ENCODE measurements at places on chromosomes 7 and 10.
A peak's percentile ranks its signal among the peaks of the same experiment; 100 is the strongest.

DNA sequence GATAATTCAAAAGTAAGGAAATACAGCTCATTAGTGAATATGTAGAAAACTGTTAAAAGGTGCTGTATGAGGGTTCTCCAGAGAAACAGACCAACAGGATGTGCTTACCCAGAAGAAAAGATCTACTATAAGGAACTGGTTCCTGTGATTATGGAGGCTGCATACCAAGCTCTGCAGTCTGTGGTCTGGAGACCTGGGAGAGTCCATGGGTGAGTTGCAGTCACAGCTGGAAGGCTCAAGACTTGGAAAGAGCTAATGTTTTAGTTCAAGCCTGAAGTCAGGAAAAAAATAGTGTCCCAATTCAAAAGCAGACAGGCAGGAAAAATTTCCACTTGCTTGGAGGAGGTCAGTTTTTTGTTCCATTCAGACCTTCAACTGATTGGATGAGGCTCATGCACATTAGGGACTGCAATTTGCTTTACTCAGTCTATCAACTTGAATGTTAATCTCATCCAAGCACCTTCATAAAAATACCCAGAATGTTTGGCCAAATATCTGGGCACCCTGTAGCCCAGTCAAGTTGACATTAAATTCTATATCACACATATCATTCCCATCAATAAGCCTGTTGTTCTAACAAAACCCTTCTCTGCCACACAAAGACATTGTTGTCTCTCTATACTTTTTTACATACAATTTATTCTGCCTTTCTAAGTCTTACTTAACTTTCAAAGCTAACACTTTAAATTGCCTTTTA is 197.9 kb upstream of the KLF6 start:
- DNase-seq, result no peak

GRCh38 chr7:81075150-81075549 is 156.3 kb upstream of the SEMA3C start:
- DNase-seq, result no peak

GRCh38 chr10:76581506-76582256 is 1055.9 kb downstream of the KCNMA1 start:
- DNase-seq, result no peak

GRCh38 chr10:72792288-72792687 is 100.3 kb downstream of the MCU start:
- no peak for DNase-seq

GRCh38 chr10:128526791-128527375 is 400.7 kb upstream of the MKI67 start:
- DNase-seq, result no peak

DNA sequence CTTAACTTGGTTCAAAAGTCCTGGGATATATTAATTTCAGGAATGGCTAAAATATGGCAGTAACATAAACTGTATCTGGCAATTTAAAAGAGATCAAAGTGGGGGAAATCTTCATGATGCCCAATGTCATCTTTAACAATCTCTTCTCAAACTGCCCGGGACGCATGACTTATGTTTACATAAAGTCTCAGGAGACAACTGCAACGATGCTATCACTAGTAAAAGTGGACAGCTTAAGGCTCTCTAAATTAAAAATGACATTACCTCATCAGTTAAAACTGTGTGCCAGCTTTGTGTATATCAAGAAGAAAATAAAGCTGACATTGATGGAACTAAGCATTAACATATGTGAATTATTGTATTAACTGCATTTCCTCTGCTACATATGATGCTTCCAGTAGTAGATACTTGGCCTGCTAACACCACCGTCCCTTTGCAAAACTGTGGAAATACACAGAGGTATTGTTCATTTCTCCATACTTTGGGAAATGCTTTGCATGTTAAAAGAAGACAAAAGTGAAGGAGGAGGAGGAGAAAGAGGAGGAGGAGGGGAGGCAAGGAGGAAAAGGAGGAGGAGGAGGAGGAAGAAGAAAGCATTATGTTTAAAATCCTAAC is 62.4 kb downstream of the NRP1 start:
- DNase-seq, result no peak

GRCh38 chr7:116802746-116803152 is 59.6 kb upstream of the CAPZA2 start:
- DNase-seq, result no peak

DNA sequence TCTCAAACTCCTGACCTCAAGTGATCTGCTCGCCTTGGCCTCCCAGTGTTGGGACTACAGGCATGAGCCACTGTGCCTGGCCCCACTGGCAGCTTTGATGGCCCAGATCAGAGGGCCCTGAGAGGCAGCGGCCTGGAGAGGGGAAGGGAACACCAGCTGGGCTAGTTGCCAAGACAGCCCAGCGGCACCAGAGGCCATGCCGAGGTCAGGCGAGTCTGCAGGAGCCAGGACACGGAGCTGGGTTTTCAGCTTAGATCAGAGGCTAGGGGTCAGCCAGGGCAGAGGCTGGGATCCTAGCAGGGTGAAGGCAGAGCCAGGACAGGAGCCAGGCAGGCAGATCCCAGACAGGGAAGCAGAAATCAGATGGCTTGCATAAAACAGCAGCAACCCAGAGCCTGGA is 92.9 kb downstream of the MYL10 start:
- DNase-seq, result no peak

DNA sequence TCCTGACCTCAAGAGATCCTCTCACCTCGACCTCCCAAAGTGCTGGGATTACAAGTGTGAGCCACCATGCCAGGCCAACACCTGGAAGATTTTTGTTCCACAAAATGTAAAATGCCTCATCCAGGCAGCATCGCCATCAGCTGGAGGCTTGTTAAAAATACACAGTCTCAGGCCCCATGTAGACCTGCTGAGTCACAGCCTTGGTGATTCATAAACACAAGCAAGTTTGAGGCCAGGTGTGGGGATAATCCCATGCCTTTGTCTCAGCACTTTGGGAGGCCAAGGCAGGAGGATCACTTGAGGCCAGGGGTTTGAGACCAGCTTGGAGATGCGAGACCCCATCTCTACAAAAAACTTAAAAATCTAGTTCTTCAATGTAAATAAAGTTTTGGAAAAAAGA is 49.1 kb upstream of the FOXK1 start:
- no peak for DNase-seq

DNA sequence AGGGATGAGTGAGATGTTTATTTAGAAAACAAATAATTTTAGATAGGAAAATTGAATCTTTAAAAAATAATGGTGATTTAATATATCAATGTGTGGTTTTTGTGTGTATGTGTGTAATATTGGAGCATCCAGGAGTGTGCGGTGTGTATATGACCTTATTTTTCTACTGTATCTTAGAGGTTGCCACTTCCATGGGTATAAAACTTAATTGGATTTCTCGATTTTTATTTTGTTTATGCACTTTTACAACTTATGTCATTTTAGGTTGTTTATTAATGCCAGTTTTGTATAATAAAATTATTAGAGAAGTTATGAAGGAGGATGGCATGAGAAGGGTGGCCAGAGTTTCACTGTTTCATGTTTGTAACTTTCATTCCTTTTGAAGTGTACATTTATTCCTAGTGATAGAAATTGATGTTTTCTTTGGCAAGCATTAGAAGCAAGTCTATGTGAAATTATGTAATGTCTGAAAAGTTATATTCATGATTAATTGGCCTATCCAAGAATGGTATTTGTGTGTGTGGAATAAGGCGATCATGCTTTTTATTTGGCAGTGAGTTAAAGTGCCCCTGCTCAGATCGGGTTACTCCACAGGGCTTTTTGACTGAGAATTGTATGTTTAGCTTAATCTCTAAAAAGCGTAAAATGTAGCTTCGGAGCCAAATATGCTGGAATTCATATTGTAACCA is 110.3 kb downstream of the KAT6B start:
- peak; percentile 49 for DNase-seq

- DNase-seq, result no peak
Observed at GRCh38 chr7:8260871-8261694, 884 bp downstream of the ICA1 start.

GRCh38 chr10:34760606-34761005 is 54.5 kb downstream of the PARD3 start:
- DNase-seq, result no peak

DNA sequence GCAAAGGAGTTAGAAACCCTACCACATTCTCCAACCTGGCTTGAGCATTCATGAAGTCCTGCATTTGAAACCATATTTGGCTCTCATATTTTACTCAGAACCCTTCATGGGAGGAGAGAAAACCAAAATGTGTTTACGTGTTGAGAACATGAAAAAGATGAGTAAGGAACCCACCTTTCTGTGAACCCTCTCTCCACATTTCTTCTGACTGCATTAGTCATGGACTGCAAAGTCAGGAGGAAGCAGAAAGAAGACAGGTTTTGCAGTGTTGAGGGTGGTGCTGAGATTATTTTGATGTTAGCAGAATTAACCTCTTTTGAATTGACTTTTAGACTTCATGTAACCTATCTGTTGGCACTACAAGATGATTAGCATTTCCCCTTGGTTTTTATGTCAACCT is 4.9 kb downstream of the IFIT1B start:
- no peak for DNase-seq

- no peak for DNase-seq
Observed at GRCh38 chr10:15518250-15518649, 147.2 kb upstream of the FAM171A1 start.

DNA sequence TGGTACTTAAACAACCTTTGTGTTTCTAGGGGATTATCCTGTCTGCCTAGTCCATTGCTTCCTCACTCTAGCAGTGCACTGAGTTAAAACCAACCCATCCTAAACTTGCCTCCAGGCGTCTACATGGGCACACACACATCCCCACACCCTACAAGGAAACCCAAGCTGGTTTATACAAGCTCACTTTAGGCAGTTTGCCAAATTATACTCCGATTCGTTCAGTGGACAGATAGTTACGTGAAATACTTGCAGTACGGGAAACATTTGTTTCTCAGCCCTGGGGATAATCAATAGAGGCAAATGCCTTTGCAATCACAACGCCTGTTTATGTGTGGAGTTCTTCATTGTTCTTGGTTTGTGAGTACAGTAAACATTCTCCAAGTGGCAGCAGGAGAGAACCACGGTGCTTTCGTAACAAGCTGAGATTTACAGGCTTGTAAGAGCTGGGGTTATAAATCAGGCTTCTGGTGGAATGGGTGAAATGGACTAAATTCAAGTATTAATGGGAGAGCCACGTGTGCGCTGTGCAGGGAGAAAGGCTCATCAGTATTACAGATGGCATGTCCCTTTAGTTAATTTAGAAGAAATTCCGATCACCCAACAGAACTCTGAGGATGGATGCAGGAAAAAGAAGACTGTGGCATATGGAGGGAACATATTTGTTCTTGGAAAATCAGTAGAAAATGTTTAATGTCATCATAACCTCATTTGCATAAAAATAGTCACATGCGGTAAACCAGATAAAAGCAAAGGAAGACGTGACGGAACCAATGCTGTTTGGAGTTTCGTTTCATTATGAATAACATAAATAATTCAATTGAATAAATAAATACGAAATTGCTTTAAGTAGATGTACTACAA is 217.1 kb downstream of the GALNT17 start:
- no peak for DNase-seq

- DNase-seq, result no peak
Observed at GRCh38 chr7:101236292-101236835, 1.2 kb downstream of the CLDN15 start.

DNA sequence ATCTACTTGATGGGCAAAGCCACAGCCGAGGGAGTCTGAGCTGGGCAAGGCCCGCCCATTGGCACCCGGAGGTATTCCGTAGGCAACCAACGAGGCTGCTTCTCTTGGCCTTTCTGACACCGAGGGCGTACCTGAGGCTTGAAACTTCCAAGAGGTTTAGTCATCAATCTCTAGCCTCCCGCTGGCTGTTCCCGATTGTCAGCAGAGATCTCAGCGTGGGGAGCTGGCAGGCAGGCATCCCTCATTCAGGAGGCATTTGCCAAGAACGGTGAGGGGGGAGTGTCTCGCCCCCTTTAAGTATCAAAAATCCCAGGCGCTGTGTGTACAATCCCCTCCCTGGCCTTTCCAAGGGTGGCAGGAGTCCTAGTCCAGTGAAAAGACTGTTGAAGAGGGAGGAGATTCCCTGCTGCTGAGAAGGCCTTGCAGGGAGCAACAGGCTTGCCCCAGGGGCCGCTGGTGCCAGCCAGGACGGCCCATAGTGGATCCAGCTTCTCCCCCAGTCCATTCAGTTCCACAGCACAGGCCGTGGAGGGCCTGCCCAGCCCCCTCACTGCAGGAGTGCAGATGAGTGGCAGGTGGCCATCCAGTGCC is 39.7 kb downstream of the OAT start:
- DNase-seq, result no peak

DNA sequence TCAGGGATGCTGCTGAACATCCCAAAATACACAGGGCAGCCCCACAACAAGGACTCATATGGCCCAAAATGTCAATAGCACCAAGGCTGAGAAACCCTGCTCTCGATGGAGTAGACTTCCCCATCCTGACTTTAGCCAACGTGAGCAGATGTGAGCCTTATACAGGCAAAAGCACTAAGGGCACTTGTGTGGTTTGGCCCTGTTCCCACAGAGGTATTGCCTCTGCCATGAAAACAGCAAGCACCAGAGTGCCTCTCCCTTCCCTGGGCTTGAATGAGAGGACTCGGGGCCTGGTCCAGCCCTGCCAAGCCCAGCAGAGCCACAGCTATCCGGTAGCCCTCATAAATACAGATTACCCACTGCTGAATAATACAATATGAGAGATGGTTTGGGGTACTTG is 47.5 kb downstream of the ACSM6 start:
- no peak for DNase-seq
